ENCODE measurements at places on chromosomes 2 and 18.
A peak's percentile ranks its signal among the peaks of the same experiment; 100 is the strongest.

- DNase-seq = no peak
Observed at GRCh38 chr18:48953104-48953706, 2.4 kb upstream of the SMAD7 start.

DNA sequence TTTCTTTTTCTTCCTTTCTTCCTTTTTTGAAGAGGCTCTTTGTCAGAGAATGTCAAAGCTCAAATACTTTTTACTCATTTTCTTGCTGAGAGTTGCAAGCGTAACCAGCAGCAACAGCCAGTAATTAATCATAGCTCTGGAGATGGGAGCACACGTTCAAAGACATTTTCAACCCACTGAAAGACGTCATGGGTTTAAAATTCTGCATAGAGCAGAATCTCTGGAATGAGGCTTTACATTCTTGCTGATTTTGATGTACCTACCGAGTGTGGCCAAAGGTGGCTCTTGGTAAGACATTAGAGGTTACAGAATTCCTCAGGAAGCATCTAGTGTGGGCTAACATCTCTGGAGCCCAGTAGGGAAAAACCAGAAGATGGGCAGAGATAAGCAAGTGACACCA is 292.5 kb downstream of the MTX2 start:
- DNase-seq = no peak

- DNase-seq = no peak
Observed at GRCh38 chr2:37586663-37587317, 84.7 kb downstream of the CDC42EP3 start.

- DNase-seq = no peak
Observed at GRCh38 chr2:152405206-152406118, 70.5 kb downstream of the FMNL2 start.

DNA sequence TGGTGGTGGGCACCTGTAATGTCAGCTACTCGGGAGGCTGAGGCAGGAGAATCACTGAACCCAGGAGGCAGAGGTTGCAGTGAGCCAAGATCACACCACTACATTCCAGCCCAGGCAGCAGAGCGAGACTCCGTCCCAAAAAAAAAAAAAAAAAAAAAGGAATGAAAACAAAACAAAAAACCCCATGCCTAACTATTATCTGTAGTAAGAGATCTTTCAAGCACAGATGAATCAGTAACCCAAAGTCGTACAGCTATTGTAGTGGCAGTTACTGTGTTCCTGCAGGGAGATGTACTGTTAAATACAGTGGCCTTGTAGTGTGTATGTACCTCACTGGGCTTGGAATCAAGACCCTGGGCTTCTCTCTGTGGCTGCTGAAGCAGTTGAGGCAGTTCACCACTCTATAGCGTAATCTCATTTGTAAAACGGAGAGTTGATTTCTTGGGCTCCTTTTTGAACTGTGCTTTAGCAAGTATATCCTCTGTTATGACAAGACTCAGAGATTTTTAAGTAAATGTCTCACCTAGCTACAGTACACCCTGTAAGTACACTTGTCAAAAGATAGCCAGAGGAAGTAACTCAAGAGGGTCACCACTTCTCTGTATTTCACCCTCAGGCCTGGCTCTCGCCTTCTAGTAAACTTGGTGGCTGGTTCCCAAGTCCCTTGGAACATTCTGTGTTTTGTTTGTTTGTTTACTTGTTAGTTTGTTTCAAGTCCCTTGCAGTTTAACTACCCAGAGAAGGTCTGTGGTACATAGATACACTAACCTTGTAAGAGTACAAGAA is 109.6 kb upstream of the FOSL2 start:
- no peak for DNase-seq

- no peak for DNase-seq
Observed at GRCh38 chr2:129699781-129700573, 279.5 kb upstream of the RAB6C start.

DNA sequence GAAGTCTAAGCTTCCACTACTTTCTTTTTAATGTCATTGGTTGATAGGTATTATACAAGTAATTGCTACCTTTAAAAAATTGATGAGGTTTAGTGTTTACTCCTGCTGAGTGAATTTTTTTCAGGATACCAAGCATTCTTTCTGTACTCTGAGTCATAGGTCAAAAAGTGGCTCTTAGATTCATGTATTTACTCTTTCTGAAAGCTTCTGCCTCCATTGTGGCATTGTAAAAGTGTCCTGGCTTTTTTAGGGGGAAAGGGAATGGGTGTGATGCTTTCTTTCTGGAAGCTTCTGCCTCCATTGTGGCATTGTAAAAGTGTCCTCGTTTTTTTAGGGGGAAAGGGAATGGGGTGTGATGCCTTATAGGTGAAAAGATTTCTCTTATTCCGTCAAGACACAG is 286.5 kb downstream of the LPIN1 start:
- DNase-seq = no peak

DNA sequence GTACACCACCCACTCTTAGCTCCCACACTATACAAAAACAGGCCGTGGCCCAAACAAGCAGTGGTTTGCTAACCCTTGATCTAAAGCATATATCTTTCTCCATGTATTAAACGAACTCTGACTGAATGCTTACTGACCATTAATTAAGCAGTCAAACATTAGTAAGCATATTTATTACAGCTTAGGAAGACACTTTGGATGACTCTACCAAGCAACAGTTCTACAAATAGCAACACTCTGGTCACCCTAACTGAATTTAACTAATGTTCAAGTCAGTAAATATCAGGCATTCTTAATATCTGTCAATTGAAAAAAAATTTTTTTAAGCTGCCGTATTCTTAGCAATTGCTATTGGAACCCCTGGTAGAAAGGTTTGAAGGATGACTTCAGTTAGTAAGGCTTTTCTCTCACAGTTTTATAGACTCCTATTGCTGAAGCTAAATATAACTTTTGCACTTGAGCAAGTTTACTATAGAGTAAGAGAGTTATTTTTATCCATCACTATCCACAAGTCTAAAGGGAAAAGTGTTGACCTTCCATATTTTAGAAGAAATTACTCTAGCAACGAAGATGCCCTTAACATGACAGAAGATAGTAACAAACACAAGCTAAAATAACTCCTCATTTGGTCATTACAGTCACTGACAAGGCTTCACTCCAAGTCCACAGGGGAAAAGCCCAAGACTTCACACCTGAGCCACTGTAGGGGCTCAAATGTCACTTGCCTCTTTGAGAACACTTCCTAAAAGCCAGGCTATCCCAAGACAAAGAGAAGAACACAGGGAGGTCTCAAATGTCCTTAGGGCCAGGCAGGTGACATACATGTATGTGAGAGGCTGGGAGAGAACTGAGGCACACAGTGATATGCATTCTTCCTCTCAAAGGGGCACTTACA is 74.4 kb downstream of the RTN4 start:
- no peak for DNase-seq

GRCh38 chr18:801137-801536 is 10.9 kb downstream of the YES1 start:
- DNase-seq = no peak

DNA sequence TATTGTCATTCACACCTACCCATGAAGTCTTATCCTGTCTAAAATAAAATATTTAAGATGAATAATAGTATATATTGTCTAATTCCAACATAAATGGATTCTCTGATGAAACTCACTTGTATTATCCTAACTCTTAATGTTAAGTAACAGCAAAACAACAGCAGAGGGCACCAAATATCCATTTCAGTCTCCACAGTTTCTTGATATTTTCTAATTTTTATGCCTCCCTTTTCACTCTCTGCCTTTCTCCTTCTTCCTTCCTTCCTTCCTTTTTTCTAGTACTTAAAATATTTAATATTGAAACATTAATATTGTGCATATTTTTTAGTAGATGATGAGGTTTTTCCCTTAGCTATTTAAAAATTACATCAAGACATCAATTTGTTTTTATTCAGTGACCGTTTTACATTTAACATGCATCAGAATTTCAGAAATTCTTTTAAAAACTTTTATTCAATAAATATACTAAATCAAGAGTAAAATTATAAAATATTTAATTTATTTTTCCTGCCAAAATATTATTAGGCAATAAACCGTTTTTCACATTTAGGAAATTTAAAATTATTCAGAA is 97.6 kb downstream of the WDR7 start:
- DNase-seq = peak; percentile 29

All from activated CD4-positive, alpha-beta T cell treated with anti-CD3 and anti-CD28 coated beads, Interleukin-2, amount 10 ng/mL, durations not matched to agents 7 days and 5 days (primary cell).